ENCODE measurements at places on chromosomes 6 and 20.

GRCh38 chr6:1619673-1620503, 10.2 kb downstream of the FOXC1 start:
- no peak for DNase-seq

DNA sequence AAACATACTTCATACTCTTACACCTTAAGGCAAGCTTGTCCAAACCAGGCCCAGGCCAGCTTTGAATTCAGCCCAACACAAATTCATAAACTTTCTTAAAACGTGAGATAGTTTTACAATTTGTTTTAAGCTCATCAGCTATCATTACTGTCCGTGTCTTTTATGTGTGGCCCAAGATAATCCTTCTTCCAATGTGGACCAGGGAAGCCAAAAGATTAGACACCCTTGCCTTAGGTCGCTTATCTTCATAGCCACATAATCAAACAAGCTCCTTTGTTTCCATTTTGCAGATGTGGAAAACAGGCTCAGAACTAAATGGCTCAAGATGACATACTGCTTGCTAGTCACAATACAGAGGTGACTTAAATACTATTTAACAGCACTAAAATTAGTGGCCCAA, 6.0 kb downstream of the SALL4 start:
- DNase-seq, result no peak

DNA sequence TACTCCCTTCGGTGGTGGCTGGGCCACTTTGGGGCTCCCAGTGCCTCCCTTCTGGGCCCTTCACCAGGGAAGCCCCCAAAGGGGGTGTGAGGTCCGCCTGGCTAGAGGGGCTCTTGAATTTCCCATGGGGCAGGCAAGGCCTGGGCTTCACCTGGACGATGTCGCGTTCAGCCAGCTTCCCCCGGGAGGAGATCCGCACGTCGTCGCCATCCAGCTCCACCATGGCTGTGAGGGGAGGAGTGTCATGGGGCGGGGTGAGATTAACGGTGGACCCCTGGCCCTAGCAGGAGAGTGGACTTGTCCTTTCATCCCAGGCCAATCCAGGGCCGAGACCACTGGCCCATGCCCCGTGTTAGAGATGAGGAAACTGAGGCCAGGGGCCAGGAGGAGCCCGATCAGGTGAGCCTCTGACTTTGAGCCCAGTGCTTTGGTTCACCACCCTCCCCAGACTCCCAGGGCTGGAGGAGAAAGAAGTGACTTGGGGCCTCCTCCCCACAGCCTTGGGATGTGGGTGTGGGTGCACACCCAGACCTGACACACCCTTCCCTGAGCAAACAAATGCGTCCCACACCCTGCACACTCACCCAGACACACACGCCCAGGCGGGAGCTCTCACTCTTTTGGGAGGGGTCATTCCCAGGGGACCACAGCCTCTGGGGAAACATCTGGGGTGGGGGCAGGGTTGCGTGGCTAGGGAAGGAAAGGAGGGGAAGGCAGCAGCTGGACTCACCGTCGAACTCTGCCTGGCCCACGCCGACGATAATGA, 46.1 kb downstream of the RAB44 start:
- DNase-seq, result no peak

DNA sequence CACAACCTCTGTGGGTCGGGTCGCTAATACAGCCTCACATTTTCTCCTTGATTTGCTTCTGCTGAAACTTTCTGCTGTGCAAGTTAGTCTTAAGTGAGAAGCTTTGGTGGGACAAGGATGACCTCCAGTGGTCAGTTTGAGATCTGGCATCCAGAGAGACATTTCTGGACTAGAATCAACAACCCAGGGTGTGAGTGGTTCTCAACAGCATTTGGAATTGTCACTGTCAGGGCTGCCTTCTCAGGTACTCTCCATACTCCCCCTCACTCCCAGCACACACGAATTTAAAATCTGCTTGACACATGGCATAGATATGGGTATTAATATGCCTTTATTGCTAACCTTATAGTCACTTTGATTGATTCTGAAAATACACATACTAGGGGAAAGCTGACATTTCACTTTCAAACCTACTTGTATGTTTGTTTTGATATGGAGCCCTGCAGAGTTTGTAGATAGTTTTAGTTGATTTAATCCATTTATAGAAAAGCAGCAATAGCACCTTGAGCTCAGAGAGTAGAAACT, 13.2 kb downstream of the OTOR start:
- peak; percentile 18 for DNase-seq

DNA sequence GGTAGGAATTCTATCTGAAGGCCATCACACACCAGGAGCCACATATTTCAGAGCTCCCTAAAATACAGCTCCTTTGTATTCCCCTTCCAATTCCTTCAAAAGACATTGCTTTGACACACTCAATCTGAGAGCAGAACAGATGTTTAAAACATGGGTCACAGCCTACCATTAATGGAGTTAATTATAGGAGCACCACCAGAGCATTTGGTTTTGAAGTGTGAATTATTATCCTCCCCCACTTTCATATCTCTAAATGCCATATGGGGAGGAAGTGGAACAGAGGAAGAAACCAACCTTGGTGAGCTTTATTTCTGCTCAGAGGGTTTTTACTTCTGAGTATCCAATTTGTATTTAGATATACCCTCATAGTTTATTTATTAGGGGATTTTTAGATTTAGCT, 50.7 kb upstream of the TNFRSF21 start:
- DNase-seq, result no peak

DNA sequence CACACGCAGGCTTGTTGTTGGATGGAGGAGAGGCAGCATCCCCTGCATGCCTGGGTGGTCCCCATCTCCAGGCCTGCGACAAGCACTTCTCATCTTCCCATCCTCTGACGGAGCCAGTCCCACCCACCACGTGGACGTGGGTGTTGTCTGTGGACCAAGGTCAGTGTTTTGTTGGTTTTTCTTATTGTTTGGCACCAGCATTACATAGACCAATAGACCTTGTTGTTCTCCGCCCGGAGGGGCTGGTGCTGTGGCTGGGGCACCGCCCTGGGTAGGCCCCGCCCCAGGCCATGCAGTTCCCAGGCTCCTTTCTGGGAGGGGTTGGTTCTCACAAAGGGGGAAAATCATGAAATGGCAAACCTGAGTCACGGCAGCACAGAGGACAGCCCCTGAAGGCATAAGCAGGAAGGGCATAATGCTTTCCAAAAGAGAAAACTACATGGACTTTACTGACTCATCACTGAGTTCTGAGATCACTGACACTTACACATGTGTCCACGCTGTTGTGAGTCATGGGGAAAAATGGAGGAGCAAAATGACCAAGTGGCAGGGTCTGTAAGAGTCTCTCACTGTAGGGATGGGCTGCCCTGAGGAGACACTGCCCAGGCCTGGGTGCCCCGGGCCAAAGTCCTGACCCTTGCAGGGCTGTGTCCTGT, 90.8 kb downstream of the THBS2 start:
- DNase-seq, result no peak

GRCh38 chr20:10313215-10313614, 94.6 kb downstream of the SNAP25 start:
- no peak for DNase-seq

GRCh38 chr6:113741651-113742050, 115.5 kb upstream of the MARCKS start:
- no peak for DNase-seq

- no peak for DNase-seq
Measured at GRCh38 chr6:25122622-25123237, 156.4 kb upstream of the CARMIL1 start.

GRCh38 chr6:140567466-140567865, 1193.0 kb upstream of the CITED2 start:
- no peak for DNase-seq

DNA sequence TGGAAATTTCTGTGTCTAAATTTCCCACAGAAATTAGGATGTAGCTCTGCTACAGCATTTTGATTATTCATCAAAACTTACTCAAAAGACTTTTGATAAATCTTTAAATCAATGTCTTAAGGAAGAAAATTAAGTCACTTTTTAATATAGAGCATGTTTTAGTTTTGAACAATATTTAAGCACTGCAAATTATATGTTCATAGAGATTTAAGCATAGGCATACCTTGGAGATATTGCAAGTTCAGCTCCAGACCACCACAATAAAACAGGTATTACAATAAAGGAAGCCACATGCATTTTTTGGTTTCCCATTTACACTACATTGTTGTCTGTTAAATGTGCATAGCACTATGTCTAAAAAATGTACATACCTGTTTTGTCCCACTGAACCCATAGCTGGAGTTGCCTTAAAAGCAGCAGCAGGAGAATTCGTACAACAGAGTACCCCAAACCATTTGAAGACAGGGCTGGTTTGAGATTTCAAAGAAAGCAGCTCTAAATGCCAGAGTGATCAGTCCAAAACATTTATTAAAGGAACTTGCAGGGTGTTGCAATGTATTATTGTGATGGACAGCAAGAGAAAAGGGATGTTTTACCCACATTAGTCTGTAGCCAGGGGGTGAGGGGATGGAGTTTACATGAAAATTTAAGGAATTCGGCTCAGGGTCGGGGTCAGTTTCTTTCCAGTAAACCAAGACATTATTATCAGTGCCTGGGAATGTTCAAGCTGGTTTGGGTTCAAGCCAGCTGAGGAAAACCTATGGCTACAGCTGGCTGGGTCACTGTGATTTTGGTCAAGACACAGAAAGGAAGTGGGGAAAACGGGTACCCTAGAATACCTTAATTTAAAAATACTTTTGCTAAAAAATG, 6.3 kb upstream of the LOC128125822 start:
- DNase-seq, result no peak

DNA sequence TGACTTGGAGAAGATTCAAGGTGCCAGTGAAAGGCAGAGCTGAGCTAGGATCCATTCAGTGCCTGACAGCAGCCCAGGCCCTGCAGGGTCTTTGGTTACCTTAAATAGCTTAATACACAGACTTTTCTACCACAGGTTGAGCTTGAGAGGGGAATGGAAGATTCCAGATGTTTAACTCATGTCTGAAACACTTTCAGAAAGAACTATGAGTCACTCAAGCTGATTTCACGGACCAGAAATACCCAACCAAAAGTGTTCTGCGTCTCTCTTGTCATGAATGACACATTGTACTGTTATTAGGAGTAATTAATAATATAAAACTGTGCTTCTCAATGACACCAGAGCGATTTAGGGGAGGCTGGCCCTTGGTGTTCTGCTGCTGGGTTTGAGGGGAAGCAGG, 6.4 kb upstream of the PMEPA1 start:
- DNase-seq, result no peak

GRCh38 chr6:25875563-25875905, 1.5 kb upstream of the SLC17A3 start:
- no peak for DNase-seq

GRCh38 chr6:160275511-160276003, 16.9 kb upstream of the SLC22A2 start:
- no peak for DNase-seq

GRCh38 chr20:35206802-35207201, 19.7 kb upstream of the MMP24 start:
- DNase-seq, result no peak

GRCh38 chr20:20827992-20828597, 115.7 kb upstream of the RALGAPA2 start:
- DNase-seq, result no peak

GRCh38 chr6:55882718-55883569, 7.6 kb upstream of the BMP5 start:
- DNase-seq, result no peak

DNA sequence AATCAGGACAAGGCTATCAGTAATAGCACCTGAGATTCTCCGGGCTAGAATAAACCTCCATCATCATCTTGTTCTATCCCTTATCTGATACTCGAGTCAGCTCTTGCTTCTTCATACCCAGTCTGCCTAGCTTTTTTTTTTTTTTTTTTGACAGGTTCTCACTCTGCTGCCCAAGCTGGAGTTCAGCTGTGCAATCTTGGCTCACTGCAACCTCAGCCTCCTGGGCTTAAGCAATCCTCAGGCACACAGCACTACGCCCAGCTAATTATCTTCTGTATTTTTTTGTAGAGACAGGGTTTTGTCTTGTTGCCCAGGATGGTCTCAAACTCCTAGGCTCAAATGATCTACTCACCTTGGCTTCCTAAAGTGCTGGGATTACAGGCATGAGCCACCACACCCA, 19.5 kb downstream of the SRSF6 start:
- DNase-seq, result no peak

GRCh38 chr20:20741087-20742045, 28.9 kb upstream of the RALGAPA2 start:
- no peak for DNase-seq

- DNase-seq, result no peak
Measured at GRCh38 chr6:138497286-138497685, 2.0 kb downstream of the NHSL1 start.

GRCh38 chr6:152598421-152598820, 38.7 kb downstream of the SYNE1 start:
- no peak for DNase-seq

DNA sequence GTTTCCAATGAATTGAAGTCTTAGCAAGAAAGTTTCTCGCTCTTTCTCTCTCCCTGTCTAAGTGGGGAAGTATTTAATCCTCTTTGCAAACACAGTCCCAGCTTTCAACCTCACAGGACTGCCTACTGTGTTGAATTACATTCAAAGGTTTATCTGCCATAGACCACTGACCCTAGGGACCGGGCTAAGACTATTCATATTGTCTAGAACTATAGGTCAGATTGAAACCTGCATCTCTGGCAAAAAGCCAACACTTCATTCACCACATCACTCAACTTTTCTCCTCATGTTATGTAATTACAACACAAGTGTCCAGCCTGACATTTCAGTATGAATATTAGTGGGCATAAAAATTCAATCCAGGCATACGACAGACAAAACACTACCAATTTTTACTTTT, 314.7 kb upstream of the RSPO3 start:
- no peak for DNase-seq

- DNase-seq, result no peak
Measured at GRCh38 chr20:21386111-21386510, 11.2 kb downstream of the NKX2-4 start.

DNA sequence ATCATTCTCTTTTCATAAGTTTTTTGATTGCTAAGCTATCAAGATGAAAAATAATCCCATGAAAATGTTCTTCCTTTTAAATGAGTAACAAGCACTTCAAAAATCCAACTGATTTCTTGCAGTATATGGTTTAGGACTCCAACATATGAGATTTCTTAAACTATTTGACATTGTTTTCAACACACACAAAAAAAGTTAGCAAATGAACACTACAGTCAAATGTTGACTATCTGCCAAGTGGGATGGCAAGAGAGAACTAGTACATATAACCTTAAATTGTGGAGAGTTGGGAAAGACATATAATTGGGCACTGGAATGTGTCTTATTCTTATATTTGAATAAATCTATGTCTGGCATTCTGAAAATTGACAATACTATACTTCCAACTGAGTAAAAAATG, 15.6 kb downstream of the COL21A1 start:
- DNase-seq, result no peak

DNA sequence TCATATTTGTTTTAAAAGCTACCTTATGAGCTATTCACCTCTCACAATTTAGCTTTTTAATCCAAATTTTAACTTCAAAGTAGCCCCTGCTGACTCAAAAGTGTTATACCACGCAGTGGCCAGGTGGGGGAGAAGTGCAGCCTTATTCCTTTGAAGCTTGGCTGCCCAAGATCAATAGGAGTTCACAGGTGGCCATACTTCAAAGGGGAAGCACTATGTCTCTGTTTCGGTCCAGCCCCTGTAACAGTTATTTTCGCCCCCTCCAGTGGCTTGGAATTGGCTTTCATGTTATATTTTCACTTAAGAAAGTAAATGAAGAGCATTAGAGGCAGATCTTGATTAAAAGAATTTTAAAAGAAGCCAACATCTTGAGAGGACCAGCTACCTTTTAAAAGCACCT, 608.4 kb downstream of the EPHA7 start:
- DNase-seq, result peak; percentile 36

Data from thymus (tissue), 14 donors.